ENCODE measurements at places on chromosomes 5 and 9. TPM values are rescaled to one million over a fixed set of nuclear protein-coding genes. Genes with fewer than 3 reads are reported as not detected.
A peak's percentile ranks its signal among the peaks of the same experiment; 100 is the strongest.

- no peak for DNase-seq
Observed at GRCh38 chr9:98797491-98797890, 1.1 kb upstream of the ANKS6 start.

- DNase-seq = no peak
Observed at GRCh38 chr5:34011536-34011935, 3.7 kb upstream of the AMACR start.

DNA sequence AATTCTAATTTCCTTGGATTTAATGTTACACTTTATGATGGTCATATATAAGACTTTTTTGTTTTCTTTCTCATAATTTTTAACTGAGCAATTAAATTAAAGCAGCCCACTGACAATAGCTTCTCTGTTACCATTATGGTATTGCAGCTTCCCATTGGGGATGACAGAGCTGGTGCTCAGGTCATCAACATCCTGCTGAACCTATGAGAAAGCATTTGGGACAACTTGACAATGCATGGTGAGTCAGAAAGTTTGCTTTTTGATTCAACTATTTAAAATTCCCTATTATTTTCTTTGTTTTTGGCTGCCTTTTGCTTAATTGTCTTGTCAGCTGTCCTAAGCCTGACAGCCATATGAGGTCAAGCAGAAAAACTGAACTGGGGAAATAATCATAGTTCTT lies 487.4 kb upstream of the RIOK2 start:
- no peak for DNase-seq

DNA sequence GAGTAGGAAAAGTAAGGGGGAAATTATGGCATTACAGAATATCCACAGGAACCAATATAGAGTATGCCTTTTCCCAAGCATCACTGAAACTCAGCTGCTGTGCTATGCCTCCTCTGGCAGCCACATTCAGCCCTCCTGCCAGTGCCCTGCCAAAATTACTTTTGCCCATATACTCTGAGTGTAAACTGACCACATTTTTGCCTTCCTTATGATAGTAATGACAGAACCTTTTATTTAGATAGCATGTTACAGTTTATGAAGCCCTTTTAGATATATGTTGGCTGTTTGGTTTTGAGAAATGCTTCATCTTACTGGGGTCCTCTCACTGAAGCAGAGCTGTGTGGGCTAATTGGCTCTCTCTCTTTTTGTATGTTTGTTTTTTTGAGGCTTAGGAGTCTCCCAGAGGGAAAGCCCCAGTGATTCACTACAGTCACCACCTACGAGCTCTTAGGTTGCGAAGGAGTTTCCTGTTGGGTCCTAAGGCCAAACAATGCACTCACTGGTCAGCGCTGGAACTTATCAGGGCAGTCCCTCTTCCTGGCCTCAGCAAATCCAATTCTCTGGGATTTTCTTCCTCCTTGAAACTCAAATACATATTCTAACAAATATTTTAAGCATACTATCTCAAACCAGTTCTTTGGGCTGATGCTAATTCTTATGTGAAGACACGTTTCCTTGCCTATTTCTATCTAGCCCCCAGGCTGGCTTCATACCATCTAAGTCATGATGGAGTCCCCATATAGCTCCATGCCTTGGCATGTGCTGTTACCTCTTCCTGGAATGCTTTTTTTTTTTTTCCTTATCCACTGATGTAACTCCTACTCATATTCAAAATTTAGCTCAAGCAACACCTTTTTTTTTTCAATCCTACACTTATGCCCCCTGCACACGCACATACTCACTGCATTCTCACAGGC lies 3.7 kb downstream of the PHF24 start:
- no peak for DNase-seq

DNA sequence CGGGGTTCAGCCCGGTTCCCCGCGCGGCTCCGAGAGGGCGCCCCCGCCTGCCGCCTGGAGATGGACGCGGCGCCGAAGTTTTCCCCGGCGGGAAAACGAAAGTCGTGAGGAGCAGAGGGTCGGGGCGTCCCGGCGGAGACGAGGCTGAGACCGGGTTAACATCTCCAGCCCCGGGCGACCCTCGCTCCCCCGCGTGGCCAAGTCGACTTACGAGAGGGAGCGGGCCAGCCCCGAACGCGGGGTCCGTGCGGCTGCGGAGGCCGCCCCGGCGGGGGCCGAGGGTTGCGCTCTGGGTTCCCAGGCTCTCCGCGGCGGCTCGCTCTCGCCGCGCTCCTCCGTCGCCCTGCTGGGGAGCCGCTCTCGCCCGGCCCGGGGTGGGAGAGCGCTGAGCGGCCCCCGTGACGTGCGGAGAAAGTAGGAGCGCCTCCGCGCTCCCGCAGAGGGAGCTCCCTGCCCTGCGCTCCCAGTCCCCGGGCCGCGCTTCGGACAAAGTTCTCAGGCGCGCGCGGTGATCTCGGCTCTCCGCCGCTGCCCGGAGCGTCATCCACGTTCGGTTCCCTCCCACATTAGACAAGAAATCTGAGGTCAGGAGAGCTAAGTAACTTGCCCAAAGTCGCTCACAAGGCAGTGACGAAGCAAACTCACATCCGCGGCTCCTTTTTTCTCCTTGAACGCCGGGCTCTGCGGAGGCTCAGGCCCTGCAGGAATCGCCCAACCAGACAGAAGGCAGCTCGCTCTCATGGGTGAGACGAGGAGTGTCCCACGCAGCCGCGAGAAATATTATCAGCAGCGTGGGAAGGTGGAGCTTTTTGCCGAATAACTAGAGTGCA lies 1.2 kb upstream of the GCNT4 start:
- peak; percentile 56 for DNase-seq

DNA sequence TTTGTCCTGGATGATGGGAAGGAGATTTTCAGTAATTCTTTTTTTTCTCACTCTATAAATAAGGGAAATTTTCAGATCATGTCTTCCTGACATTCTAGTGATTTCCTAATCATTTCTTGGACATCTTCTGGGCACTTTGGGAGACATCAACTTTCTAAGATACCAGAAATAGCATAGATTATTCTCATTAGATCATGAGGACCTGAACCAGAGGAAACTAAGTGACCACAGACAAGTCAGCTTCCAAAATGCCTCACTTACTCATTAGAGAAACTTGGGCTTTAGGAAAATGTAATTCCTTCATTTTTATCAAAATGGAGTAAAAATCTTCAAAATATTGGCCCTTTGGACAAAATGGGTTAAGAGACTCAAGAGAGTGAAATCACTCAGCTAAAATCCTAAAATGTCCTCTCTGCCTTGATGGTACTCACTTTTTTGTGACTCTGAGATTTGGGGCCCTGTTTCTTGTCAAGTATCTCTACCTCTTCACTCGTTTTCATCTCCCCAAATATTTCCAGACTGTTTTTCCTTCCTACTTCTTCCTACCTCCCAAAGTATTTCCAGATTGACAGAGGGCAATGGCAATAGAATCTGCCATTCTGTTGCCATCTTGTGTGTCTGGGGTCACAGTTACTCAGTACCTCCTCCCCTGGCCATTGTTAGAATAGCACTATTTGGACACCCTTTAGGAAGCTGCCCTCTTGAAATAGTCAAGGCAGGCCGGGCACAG lies 194.5 kb downstream of the NR3C1 start:
- DNase-seq = no peak

- DNase-seq = peak; percentile 65
Observed at GRCh38 chr9:13841746-13842462, 472.0 kb downstream of the NFIB start.

Gene EIF4EBP3
- 33.3 TPM for polyA plus RNA-seq

Gene OTULIN
- polyA plus RNA-seq = 12.4 TPM

Gene HIGD2A
- 229 TPM for polyA plus RNA-seq

Gene COL15A1
- 12.4 TPM for polyA plus RNA-seq
